Effector memory CD4-positive, alpha-beta T cell (primary cell): ENCODE measurements at places on chromosomes 13 and 19.

GRCh38 chr19:41866284-41866683, 6.2 kb downstream of the RPS19 start:
- no peak for DNase-seq

- DNase-seq = no peak
Measured at GRCh38 chr13:101185606-101186005, 230.7 kb downstream of the NALCN start.

DNA sequence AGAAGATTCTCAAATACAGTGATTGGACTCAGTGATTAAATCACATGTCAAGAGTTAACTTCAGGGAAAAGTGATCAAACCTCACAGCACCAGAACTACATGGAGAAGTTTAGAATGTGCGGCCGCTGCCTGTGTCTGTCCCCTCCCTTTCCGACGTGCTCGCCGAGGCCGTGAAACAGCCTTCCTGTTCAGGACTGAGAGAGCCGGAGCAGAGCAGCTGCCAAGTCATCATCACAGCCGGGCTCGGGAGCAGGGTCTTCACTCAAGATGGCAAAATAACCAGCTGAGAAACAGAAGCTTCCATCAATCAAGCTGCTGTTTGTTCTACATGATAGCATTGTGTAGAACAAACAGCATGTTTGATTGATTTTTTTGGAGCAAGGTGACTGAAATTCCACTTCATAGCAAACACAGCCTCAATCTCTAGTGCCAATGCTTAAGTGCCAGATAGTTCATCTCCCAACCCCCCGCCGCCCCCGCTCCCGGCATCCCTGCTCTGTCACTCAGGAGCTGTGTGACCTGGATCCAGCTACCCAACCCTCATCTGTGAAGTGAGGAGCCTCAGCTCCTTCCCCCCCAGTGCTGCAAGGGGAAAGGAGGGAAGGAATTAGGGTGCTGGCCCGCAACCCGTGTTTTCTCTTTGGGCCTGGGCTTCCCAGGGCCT, 70.6 kb downstream of the HSPH1 start:
- DNase-seq = no peak

DNA sequence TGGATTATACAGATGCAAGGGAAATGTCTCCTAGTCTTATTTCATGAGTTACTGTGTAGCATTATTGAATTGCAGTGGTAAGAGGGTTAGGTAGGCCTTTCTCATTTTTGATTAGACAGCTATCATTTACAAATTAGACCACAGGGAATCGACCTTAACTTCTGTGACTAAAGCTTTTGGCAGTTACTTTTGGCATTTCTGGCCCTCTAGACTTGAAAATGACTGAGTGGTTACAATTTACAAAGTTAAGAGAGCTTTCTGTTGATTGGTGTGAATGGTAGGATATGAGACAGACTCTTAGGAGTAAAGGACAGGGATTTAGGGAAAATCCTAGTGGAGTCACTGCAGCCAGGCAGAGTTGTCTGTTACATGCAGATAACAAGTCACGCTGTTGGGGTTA, 86.1 kb downstream of the GGACT start:
- no peak for DNase-seq

DNA sequence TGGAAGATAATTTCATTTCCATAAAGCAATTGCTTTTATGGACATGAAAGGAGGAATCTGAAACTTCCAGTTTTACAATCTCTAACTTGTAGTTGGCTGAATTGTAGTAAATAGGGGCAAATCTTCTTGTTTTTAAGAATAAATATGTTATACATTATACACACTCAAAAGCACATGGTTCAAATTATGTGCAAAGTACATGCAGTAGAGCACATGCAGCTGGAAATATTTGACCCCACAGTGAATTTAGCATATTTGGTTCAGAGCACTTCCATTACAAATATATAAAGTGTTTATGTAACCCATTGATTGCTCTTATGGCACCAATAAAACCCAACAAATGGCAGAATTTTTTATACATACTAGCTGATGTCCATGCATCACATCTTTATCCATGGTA, 180.5 kb downstream of the IRS2 start:
- no peak for DNase-seq

DNA sequence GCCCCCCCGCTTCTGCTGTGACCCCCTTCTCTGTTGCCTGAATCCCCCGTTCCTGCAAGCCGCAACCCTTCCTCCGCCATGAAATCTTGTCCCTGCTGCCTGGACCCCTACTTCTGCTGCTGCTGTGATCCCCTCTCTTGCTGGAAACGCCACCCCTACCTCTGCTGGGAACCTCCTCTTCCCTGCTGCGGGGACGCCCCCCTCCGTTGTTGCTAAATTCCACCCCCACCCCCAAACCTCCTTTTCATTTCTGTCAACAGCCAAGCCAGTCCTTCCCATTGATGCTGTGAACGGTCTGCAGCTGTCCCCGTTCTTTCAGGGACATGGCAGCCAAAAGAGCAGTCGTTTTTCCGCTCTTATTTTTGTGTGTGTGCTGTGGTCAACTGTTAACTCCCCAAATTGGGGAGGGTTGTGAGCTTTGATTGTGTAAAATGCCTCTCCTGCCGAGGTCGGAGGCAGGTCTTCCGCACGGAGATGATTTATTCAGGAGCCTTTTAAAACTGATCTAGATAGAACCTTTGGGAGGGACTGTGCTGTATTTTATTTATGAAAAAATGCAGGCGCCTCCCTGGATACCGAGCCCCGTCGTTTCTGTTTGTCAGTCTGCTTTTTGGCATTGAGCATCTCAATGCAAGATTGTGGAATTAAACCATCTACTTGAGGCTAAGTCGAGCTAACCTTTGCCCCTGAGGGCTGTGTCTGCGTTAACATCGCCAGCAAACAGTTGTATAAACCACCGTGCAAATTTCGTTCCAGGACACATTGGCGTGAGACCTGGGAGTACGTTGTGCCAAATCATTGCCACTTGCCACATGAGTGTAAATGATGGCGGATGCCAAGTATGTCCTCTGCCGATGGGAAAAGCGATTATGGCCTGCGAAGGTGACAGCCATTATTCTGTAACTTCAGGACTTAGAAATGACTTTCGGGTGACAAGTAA, 27.9 kb upstream of the NDUFS7 start:
- DNase-seq = no peak

GRCh38 chr13:79547211-79548195, 66.5 kb downstream of the NDFIP2 start:
- DNase-seq = no peak

- DNase-seq = no peak
Measured at GRCh38 chr19:45876411-45877197, 9.3 kb downstream of the IRF2BP1 start.

DNA sequence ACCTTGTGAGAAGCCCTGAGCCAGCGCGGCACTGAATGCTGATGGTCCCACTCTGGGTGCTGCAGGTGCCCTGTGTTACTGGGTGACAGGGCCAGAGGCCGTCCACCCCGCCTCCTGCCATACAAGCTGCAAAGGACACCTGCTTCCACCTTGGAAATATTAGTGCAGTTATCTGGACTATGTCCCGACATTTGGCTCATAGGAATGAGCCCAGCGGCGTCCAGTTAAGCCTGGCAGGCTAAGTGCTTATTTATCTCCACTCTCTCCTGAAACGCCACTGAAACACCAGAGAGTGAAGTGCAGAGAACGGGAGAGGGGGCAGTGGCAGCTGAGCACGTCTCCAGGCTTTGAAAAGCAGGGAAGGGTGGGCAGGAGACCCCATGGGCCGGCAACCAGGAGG, 145.8 kb downstream of the KDM4B start:
- DNase-seq = no peak

DNA sequence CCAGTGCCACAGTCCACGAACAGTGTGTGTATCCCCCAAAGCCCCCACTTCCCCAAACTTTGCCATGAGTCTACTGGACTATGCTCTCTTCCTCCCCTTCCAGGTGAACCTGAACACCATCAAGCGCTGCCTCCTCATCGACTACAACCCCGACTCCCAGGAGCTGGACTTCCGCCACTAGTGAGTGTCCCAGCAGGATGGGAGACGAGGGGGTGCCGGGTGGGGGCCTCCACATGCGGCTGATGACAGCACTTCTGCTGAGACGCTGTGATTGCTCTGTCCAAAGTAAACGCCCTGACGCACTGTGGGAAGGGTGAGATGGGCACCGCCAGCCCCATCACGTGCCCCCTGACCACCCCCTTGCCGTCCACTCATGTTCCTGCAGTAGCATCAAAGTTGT, 2.0 kb upstream of the P2RY11 start:
- DNase-seq = no peak

GRCh38 chr13:60435762-60436374, 38.8 kb downstream of the TDRD3 start:
- DNase-seq = no peak

GRCh38 chr19:19031891-19032290, 1.4 kb downstream of the SUGP2 start:
- no peak for DNase-seq

DNA sequence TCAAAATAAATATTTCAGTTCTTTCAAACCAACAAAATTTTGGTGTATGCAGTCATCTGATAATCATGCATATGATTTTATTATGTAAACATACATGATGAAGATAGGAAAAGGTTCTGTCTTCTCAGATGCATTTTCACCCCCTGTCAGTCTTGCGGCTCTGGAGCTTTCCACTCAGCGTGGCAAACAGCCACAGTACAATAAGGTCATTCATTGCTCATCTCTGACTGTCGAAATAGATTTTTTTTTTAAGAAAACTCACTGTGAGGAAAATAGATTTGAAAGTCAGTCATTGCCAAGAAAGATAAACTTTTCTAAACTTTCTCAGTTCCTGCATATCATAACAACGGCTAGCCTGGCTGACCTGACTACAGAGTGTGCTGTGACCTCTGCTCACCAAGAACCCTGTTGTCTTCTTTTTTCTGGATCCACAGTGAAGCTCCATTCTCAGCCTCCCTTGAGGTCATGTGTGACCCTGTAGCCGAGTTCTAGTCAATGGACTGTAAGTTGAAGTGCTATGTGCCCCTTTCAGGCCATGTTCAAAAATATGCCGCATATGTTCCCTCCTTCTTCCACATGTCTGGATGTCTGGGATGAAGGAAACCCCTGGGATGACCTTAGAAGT, 519.6 kb downstream of the KLF5 start:
- no peak for DNase-seq
